ENCODE measurements at places on chromosomes 6 and 20. TPM values are rescaled to one million over a fixed set of nuclear protein-coding genes. Genes with fewer than 3 reads are reported as not detected.

Gene MEI4
- total RNA-seq, result not detected

Gene IP6K3
- total RNA-seq, result 1.1 TPM

Gene ADAM33
- 18.7 TPM for total RNA-seq

Gene RIPOR3
- total RNA-seq, result 1.2 TPM

Gene KIAA1755
- 0.65 TPM for total RNA-seq

Gene C6orf58
- total RNA-seq, result not detected

Gene CDSN
- total RNA-seq, result not detected

Gene RBM38
- total RNA-seq, result 13.3 TPM

Gene MUC22
- not detected for total RNA-seq
